ENCODE measurements at places on chromosomes 5 and 9.

DNA sequence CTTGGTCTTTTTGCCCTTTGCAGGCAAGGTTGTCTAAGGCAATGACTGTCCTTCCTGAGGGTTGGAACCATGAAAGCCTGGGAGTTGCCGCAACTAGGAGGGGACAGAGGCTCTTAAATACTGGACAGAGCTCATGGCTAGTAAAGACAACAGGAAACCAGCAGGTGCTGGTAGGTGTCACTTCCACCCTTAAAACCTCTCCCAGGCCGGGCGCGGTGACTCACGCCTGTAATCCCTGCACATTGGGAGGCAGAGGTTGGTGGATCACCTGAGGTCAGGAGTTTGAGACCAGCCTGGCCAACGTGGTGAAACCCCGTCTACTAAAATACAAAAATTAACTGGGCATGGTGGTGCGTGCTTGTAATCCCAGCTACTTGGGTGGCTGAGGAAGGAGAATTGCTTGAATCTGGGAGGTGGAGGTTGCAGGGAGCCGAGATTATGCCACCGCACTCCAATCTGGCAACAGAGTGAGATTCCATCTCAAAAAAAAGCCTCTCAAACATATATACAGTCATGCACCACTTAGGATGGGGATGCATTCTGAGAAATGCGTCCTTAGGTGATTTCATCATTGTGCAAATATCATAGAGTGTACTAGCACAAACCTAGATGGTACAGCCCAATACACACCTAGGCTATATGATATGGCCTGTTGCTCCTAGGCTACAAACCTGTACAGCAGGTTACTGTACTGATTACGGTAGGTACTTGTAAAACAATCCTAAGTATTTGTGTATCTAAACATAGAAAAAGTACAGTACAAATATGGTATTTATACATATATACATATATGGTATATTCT lies 102.7 kb downstream of the HSPA4 start:
- no peak for DNase-seq

DNA sequence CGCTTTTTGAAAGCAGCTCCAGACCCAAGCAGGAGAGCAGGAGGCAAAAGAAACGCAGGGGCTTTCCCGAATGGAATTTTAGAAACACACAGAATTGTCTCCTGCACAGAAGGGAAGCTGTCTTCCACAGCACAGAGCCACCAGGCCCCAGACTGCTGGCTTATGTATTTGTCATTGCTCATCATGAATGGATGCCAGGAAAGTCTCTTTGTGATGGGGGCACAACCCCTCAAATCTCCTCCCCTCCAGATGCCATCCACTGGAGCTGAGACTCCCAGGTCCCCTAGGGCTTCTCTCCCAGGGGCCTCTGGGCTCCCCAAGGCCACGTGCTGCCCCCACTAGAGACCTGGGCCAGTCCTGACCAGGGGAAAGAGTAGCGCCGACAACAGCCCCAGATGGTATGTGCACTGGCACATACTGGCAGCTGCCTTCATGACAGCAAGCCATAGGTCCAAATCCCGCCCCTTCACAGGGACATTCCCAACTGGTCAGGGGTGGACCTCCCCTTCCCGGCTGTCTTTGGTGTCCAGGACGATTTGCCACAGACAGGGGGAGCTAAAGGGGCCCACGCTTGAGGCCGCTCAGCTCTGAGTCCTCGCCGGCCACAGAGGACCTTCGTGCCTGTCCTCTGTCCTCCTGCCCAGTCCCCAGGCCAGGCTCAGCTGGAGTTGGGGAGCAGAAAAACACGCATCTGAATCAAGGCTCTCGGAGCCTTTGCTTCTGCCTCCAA lies 127.8 kb downstream of the KCNIP1 start:
- peak; percentile 80 for DNase-seq

DNA sequence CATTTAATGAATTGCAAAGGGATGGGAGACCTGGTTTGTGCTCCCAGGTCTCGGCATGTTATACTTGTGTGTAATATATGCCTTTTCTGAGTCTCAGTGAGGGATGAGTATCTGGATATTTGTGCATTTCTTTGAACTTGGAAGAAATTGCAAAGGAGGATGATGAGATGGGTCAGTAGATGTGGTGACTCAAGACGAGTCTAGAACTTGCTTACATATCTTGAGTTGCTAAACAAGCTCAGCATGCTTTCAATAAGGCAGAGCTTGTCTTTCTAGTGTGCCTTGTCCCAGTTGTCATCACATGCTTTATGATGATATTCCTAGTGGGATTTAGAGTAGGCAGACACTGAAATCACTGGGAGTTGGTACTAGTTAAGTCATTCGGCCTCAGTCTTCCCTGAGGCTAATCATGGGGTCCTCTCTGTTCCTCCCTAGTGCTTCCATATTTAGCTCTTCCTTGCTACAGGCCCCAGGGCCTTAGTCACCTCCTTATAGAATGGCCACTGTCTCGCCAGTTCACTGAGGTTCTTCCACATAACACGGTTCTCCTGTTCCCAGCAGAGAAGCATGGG lies 222.3 kb downstream of the ARRDC3 start:
- no peak for DNase-seq

DNA sequence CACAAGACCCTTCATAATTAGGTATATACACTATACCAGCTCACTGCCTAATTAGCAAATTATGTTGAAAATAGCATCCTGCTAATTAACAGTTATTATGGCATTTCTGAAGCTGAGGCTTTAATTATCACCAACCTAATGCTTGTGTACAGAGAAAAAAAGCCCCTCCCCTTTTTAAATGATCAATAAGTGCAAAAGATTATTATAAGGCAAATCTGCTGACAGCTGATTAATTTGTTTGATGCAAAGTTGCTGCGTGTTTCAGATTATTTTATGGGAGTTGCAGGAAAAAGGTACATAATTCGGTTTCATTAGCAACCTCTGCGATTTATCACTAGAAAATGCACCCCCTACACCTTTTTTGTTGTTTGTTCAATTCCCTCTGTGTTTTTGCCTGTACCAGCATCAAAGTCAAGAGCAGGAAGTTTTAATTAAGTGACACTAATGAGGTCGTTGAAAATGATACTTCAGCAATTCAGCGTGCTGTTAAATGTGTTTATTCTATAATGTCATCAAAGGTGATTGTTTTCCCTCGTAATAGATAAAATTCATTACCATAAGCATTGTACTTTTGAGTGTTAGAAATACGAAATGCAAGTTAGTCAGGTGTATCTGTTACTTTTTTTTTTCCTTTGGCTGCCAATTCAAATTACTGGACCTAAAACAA lies 170.0 kb downstream of the EBF1 start:
- DNase-seq = no peak

DNA sequence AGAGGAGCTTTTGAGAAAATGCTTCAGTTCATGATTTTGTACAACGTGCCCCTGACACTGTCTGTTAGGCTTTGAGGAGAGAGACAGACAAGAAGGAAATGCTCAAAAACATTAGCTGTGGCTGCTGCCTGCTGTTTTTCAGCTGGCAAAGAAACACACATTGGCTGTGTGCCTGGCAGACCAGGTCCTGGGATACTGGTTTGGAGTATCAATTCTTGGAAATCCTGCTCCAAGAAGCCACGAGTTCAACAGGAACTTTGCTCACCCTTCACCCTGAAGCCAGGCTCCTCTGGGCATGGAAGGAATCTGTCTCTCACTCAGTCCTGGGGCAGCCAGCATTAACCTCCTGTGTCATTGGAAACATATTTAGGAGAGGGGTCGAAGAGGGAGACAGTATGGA lies 245.5 kb downstream of the AUH start:
- DNase-seq = no peak

- DNase-seq = no peak
Measured at GRCh38 chr9:91764661-91765060, 185.4 kb downstream of the ROR2 start.

DNA sequence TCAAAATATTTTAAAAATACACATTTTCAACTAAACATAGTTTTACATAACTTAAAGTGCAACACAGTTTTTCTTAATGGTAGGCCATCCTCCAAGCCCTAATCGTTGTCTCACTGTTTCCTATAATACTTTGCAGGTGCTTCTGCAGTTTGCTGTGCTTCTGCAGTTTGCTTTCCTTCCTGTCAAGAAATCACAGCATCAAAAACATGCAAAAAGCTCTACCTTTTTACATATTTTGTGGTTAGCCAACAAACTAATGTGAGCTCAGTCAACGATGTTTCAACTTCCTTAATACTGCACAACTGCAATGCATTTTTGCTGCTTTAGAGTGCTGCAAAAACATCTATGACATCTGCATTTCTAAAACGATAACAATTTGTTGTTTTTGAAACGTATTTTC lies 25.2 kb downstream of the EMB start:
- no peak for DNase-seq

GRCh38 chr5:65825408-65826328 lies 100.7 kb upstream of the ERBIN start:
- no peak for DNase-seq

DNA sequence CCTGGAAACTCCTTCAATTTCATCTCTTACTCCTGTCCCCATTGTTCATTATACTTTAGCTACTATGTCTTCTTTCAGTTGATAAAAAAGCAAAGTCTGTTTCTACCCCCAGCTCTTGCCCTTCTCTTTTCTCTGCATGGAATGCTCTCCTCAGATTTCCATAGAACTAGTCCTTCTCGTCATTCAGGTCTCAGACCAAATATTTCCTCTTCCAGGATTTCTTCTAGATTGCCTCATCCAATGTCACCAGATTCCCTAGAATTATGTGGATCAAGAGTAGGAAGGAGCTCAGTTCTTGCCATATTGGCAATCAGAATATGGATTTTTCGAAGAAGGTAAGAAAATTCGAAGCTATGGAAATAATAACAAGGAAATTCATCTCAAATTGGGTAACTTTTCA lies 176.1 kb downstream of the GABRG2 start:
- no peak for DNase-seq

DNA sequence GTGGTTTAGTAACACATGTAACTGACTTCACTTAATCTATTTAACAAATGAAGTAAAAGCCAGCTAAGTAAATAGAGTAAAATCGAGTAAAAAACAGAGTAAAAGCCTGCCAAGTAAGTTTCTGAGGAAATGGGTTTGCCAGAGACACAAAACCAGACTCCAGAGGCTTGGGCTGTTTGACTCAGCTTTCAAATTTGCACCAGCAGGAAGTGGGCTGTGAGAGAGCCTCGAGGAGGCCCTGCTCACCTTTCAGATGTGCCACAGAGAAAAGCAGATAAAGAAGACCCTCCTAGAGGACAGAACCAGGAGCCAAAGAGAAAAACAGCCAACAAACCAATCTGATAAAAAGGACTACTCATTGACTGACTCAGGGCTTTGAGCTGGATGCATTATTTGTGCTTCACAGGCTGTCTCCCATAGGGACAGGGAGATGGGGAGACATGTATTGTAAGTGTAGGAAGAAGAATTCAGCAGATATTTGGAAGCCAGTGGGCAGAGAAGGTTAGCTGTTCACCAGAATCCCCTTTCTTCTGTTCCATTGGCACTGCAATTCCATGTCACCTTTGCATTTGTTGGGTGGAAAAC lies 14.4 kb upstream of the AMACR start:
- no peak for DNase-seq

GRCh38 chr9:97579914-97580313 lies 53.3 kb downstream of the TSTD2 start:
- DNase-seq = no peak

DNA sequence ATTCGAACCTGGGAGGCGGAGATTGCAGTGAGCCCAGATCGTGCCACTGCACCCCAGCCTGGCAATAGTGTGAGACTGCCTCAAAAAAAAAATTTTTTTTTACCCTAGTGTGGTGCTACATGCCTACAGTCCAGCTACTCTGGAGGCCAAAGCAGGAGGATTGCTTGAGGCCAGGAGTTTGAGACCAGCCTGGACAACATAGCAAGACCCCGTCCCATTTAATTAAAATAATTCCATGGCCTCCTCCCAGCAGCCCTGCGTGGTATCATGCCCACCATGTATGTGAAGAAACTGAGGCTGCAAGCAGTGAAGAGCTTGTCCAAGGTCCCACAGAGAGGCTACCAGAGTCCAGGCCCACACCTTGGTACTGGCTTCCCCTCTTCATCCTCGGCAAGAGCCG lies 19.4 kb upstream of the PHYHD1 start:
- no peak for DNase-seq

Data from ascending aorta (tissue), 2 donors.